ENCODE measurements at places on chromosomes 13 and 19. TPM values are rescaled to one million over a fixed set of nuclear protein-coding genes. Genes with fewer than 3 reads are reported as not detected.

DNA sequence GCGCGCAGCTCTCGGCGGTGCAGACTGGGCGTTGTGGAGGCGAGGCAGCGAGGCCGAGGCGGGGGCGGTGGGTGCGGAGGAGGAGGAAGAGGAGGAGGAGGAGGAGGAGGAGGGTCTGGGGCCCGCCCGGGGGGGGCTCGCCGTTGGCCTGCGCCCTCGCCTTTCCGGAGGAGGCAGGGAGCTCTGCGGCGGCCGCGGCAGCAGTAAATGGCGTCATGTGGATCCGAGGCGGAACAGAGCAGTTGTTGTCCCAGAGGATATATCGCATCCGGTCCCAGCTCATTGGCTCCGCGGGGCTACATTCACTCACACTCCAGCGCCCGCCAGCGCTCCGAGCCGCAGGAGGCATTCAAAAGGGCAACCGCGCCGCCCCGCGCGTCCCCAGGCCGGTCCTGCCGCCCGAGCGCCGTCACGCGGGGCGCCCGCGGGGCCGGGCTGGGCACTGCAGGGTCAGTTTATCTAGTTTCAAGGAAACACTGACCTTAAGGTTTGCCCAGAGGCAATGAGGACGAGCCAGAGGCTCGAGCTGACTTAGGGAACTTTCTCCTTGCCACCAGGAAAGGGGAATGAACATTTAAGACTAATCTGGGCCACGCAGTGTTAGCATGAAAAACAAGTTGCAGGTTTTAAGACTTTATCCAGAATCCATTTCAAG, at the start of gene SPRY2:
Gene SPRY2, minus strand, starts transcription at position 26 of the 655 bp plus-strand sequence. CDS start 3,421 bp downstream, outside the sequence.
- DNase-seq, result peak; percentile 90

DNA sequence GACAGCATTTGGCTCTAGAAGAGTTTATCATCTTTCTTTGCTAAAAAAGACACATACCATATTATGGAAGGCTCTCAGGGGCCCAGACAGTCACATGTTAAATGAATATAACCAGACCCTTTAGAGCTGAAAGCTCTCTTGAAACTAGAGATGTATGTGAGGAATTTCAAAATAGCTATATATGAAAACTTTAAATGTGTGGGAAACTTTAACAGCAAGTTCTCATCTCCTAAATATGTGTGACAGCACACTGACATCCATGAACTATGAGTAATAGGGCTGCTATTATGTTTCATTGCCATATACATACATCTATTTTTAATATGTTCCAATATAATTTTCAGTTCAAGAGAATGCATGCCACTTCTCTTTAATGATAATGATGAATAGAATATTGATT, 509.5 kb downstream of the GPC6 start:
- DNase-seq, result no peak

GRCh38 chr13:106105153-106105552, 430.3 kb downstream of the EFNB2 start:
- DNase-seq, result no peak

DNA sequence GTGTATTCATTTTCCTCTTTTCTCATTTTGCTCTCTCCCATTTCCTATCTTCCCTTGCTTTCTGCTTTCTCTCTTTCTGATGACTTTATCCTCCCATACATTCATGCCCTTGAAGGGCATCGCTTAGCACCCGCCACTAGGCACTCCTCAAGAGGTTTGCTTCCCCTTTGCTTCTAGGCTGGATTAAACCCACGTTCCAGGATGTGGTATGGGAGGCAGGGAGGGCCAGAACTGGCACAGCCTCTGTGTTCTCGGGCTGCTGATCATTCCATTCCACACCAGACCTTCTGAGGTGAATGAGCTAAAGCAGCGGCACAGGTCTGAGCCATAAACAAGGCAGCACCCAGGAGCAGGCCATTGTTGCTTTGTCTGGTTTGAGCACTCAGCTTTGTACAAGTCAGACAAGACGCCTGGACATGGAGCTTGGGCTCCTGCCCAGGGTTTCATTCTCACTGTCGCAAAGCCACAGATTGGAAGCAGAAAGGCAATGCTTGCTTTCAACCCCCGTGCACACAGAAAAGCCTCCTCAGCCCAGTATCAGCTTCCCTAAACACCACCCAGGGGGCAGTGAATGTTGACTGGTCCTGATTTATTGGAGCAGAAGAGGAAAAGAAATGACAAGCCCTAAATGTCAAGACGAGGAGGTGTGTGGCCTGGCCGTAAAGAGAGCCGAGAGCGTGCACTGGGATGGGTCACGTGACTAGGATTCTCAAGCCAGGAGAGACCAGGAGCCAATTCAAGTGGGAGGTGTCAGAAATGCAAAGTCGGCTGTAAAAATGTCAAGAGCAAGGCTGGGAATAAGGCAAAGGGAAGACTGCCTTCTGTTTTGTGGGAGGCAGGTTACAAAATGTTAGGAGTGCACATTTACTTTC, 218.0 kb upstream of the SERP2 start:
- DNase-seq, result no peak

The EHD2 gene
- 7.6 TPM for total RNA-seq

The CRLF1 gene
- total RNA-seq, result 55.3 TPM

The PRODH2 gene
- 0.64 TPM for total RNA-seq

Data from glutamatergic neuron (in vitro differentiated cells).